Dermis microvascular lymphatic vessel endothelial cell (primary cell): ENCODE measurements at places on chromosomes 16 and 17.
A peak's percentile ranks its signal among the peaks of the same experiment; 100 is the strongest.

GRCh38 chr17:61250335-61250890 is 149.2 kb upstream of the TBX2 start:
- no peak for DNase-seq

DNA sequence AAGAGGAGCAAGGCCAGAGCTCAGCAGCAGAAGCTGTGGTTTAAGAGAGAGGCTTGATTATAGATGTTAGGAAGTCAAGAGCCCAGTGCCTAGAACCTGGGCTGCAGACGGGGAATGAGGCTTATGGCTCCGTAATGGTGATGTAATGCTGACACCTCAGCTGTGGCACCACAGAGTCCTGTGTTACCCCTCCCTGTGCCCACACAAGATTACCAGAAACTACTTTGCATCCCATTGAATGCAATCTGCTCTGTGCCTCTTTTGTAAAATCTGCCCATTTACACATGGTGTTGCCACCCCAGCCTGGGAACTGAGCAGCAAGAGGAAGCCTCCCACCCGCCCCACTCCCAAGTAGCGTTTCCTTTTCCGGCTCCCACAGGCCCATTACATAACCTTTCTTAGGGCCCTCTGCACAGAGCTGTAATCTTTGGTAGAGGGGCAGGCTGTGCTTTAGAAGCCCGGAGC is 57.0 kb downstream of the PITPNC1 start:
- DNase-seq = no peak

DNA sequence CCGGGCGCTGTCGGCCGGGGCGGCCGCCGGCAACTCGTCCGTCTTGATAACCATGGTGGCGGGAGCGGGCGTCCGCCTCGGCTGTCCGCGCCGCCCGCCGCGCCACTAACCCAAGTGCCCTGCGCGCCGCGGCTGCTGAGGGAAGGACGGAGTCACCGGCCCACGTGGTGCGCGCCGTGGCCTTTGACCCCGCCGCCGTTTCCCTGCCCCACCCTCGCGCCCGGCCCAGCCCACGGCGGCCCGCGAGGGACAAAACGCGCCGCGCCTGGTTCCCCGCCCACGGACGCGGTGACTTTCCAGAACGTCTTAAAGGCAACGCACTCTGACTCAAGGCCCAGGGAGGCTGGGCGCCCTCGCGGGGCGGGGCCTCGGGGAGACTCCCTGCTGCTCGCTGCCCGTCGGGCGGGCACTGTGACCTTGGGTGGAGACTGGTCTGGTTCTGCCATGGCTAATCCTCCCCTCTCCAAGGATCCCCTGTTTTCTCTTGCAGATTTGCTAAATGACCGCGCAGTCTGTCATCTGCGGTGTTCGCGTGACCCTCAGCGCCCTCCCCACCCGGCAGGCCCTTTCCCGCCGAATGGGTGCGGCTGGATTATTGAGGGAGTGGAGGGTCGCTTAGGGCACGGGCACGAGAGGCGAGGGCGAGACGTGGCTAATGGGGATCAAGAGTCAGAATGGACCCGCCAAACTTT is at the start of gene CLUH:
Gene CLUH (minus strand): TSS at position 157 of the 692 bp plus-strand sequence. CDS start 103 bp downstream, at position 54.
- DNase-seq = peak; percentile 67

DNA sequence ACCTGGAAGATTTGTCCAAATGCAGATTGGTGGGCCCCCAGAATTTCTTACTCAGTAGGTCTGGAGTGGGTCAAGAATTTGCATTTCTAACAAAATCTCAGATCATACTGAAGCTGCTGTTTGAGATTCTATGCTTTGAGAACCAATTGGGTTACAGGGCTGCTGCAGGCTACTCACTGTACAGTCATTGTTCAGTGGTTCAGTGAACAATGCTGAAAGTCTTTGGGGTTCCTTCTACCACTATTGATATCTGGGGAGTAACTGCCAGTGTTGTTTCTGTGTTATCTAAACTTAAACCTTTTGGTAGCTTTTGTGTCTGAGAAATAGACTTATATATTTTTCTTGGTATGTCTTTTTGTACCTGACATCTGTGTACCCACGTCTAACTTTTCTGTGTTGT is 187.5 kb downstream of the TANC2 start:
- no peak for DNase-seq

DNA sequence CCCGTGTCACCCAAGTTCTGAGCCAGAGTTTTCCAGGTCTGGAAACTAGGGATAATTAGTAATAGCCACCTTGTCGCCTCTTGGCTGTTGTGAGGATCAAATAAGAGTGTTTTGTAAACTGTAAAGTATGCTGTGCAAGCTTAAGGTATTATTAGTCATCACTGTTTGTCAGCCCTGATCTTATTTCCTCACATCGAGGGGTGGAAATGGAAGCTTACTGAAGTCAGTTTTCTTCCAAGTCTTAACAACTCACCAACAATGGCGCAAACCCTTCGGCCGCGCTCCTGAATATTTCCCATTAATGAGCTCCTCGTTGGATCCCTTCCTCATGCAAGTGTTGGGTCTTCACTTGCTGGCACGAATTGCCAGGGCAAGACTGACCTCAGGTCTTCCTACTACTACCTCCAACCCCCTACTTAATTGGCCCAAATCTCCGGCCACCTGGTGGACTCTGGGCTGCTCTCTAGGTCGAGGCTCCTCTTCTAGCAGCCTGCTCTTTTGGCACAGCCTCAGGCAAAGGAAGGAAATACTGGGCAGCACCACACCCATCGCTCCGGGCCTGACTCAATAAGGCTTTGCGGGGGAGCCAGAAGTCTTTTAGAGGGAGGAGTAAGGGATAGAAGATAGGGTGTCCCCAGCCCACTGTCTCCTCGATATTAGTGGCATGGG is 885 bp upstream of the SLC35B1 start:
- DNase-seq = peak; percentile 51
